ENCODE measurements at places on chromosomes 1 and 21.

GRCh38 chr1:226741009-226741408 is 1.9 kb upstream of the ITPKB start:
- no peak overlapping the region for H3K27ac ChIP-seq
- no peaks in the 10 kb centered on the region for H3K27me3 ChIP-seq
- peaks cover 9% of the 10 kb centered on the region for H3K4me1 ChIP-seq

DNA sequence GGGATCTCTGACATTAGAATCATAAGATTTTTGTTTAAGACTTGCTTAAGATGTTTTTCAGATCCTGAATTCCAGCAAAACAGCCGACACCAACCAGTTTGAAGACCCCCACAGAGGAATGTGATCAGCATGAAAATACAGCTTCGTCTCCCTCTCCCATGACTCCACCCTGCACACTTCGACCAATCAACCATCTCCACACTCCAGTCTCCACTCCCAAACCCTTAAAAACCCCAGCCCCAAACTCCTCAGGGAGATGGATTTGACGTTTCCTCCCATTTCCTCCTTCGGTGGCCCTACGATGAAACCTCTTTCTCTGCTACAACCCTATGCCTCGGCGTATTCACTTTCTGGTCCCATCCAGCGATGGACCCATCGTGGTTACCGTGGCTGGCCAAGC is 30.1 kb upstream of the KIF26B start:
- peaks cover 2% of the 10 kb centered on the region for H3K27me3 ChIP-seq
- no peak overlapping the region for H3K27ac ChIP-seq

DNA sequence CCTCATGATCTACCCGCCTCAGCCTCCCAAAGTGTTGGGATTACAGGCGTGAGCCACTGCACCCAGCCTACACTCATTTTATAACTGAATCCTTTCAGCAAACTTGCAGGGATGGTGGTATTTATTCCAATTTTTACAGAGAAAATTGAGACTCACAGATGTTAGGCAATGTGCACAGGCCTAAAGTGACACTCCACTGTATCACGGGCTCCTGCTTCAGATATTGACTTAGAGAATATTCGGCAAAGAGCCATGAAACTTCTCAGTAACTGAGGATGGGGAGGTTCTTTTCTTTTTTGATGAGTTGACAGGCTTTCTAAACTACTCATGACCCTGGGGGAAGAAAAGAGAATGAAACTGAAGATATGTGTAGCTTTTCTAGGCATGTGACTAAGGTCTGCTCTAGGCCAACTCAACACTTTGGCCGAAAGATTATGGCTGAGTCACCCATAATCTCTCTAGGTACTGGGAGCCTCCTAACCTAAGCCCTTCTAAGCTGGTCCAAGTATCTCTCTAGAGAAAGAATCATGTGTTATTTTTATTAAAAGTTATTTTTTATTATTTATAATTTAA is 19.9 kb upstream of the PTCH2 start:
- peaks cover 6% of the 10 kb centered on the region for H3K36me3 ChIP-seq
- no peaks in the 10 kb centered on the region for H3K27me3 ChIP-seq
- DNase-seq, result no peak
- no peak overlapping the region for H3K27ac ChIP-seq
- H3K4me1 ChIP-seq, result peaks cover 11% of the 10 kb centered on the region

- no peaks in the 10 kb centered on the region for H3K36me3 ChIP-seq
- no peak overlapping the region for H3K4me3 ChIP-seq
- no peak overlapping the region for H3K27ac ChIP-seq
- DNase-seq, result no peak
These were observed 263.2 kb downstream of the KCTD3 start for GRCh38 chr1:215830226-215830810.

- no peak for DNase-seq
- H3K36me3 ChIP-seq, result no peaks in the 10 kb centered on the region
- H3K4me3 ChIP-seq, result no peak overlapping the region
- H3K4me1 ChIP-seq, result no peaks in the 10 kb centered on the region
- no peak overlapping the region for H3K27ac ChIP-seq
These were observed 11.7 kb upstream of the TDRD10 start for GRCh38 chr1:154490317-154490716.

Measured in chondrocyte (in vitro differentiated cells).